T-helper 1 cell (primary cell): ENCODE measurements at places on chromosomes 6 and 20.

DNA sequence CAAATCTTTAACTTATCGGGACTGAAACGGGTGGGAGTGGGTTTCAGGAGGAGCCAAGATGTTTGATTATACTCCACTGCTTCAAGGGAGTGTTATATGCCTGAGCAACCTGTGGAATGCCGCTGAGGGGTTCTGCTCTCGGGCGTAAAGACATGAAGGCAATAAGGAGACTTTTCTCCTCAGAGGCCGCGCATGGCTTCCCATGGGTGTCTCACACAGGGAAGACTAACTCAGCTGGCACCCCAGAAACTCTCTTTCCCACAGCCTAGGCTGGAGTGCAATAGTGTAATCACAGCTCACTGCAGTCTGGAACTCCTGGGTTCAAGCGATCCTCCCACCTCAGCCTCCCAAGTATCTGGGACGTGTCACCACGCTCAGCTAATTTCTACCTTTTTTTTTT lies 5.1 kb upstream of the C20orf141 start:
- no peak for DNase-seq

- DNase-seq: no peak
Observed at GRCh38 chr20:33160681-33161080, 7.3 kb upstream of the BPIFA2 start.

DNA sequence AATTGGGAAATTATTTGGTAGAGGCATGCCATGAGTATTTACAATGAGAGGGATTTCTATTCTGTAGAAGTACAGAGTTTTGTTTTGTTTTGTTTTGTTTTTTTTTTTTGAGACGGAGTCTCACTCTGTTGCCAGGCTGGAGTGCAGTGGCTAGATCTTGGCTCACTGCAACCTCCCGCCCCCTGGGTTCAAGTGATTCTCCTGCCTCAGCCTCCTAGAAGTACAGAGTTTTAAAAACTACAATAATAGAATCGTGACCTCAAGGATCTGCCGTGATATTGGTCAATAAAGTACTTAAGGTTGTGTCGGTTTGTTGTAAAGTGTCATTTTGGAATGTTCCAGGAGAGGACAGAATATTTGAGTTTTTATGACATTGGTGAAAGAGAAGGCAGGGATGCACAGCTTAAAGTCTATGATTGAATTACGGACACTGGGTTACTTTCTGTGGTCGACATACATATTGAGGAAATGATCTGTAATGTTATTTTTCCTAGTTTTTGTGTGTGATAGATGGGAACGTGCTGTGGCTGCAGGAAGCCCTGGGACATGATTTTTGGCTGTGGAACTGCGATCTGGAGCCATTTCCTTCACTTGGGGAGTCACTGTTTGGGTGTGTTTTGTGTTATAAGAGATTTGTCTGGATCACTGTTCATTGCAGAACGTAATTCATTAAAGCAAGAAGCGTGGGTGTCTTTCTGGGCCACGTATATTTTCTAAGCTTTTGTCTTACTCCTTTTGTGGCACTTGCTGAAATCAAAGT lies 59.6 kb downstream of the TIAM2 start:
- DNase-seq: no peak

GRCh38 chr6:139423971-139424667 lies 49.7 kb upstream of the CITED2 start:
- no peak for DNase-seq

- no peak for DNase-seq
Observed at GRCh38 chr20:22577515-22578220, 6.7 kb downstream of the FOXA2 start.

- no peak for DNase-seq
Observed at GRCh38 chr6:152277826-152278329, 359.3 kb downstream of the SYNE1 start.

- DNase-seq: no peak
Observed at GRCh38 chr6:144870782-144871181, 585.6 kb downstream of the UTRN start.

DNA sequence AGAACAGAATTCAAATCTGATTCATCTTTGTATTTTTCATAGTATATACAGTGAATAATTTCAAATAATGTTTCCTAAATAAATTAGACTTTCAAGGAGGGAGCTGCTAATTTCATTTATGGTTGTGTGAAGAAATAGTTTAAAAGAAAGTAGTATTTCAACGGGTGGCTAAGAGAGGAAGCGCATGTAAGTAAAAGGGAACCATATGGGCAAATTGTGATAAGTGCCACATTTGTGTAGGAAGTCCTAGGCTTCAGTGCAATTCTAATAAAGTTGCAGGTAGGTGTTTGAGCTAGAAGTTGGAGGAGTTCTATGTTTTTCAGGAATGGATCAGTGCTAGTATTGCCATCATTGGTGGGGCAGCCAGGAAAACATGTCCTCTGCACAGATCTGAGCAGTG lies 178.8 kb upstream of the PRDM1 start:
- no peak for DNase-seq

DNA sequence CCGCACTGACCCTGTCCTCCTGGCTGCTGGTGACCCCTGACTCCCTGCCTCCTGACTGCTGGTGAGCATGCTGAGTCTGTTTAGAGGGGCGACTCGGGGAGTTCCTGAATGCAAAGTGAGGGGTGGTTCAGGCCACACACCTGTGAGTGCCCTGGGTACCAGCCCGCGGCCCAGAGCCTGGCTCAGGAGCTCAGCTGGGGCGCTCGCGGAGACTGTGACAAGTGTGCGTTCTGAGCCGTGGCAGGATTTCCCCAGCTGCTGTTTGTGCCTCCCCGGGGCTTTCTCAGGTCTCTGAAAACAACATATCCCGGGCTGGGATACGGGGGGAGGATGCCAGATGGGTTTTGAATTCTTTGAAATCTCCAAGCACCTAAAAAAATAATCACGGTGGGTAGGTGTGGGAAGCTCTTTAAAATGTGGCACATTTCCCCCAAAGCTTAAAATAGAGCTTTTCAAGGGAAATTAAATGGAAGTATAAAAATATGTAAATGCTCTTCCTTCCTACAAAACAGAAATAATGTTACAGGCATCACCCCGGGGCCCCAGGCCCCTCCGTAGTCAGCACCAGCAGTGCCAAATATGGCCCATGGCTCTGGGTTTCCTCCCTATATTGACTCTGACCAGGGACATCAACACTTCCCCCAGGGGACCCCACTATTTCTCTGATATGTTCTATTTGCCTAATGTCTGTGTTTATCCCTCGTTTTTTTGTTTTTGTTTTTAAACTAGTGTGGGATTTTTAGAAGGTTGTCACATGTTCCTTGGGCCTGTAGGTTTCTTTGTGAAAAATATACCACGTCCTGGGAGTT lies 49.9 kb upstream of the TAGAP start:
- peak; percentile 36 for DNase-seq

- no peak for DNase-seq
Observed at GRCh38 chr20:16714751-16715150, 15.1 kb upstream of the SNRPB2 start.

GRCh38 chr20:7859356-7859802 lies 80.9 kb downstream of the HAO1 start:
- no peak for DNase-seq

DNA sequence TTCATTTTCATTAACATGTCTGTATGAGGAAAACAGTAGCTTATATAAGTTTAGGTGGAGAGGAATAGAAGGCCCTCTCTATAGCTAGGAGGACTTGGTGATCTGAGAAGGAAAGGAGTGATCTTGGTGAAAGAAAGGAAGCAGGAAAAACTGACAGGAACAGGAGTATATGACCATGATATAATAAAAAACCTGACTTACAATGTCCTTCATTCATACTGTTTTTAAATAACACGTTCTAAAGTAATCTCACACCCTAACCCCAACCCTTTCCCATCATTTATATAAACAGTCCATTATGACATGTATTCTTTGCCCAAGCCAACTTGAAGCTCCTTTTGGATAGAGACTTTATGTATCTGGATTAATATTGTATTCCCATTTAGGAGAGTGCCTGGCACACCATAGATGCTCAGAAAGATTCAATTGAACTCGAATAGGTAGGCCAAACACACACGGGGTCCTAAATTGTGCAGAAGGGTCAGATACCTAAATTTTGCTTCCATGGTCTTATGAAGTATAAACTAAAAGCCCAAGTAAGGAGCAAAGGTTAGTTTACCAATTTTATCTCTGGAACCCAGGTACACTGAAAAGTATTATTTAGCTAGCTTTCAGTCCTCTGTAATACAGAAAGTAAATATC lies 75.9 kb downstream of the OR2B2 start:
- no peak for DNase-seq

DNA sequence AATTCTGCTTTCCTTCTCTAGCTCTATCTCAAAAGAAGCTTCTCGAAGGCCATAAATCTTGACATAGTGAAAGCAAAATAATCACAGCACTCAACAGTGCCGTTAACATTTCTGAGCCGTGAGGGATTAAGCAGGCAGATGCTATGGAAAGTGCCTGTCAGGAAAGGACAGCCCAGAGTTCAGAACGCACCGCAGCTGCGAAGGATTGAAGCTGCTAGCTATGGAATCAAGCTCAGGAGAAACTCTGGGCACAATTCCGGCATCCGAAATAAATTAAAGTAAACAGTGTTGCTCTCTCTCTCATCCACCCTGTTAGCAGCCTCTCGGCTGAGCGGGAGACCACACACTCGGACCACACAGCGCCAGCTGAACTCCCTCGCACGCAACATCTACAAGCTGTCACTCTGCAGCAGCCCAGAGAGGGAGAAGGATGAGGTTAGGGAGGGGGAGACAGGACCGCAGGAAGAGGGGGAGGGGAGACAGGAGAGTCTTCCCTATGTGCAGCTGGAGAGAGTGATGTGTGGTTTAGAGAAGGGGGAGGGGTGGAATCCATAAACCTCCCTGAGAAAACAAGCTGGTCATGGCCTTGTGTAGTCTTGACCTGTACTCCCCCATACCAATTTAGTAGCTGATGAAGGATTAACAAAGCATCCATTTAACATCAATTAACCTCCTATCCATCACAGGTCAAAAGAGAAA lies 9.0 kb downstream of the EXOC2 start:
- no peak for DNase-seq

GRCh38 chr6:158048589-158048988 lies 66.9 kb downstream of the SYNJ2 start:
- no peak for DNase-seq

- peak; percentile 58 for DNase-seq
Observed at GRCh38 chr6:42045538-42046460, 4.5 kb upstream of the TAF8 start.

- no peak for DNase-seq
Observed at GRCh38 chr20:36441027-36441414, 100.3 kb upstream of the MYL9 start.

- no peak for DNase-seq
Observed at GRCh38 chr6:152110886-152111820, 303.7 kb downstream of the ESR1 start.
